A549 treated with DMSO at 1 μM for 4 hours (cell line): ENCODE measurements at places on chromosomes 2 and 18. TPM values are rescaled to one million over a fixed set of nuclear protein-coding genes. Genes with fewer than 3 reads are reported as not detected.

The PFN4 gene
- total RNA-seq: 1.1 to 1.5 TPM (median 1.2 TPM) in 5 replicates

The FRZB gene
- 0.07 to 0.09 TPM in 2 of 5 replicates, not detected in the others for total RNA-seq

The SEMA4C gene
- total RNA-seq: 18.2 to 25.6 TPM (median 21.5 TPM) in 5 replicates

The RIT2 gene
- not detected in 5 replicates for total RNA-seq

The PRKAG3 gene
- total RNA-seq: not detected in 5 replicates

The CIB4 gene
- 0.16 to 0.31 TPM (median 0.26 TPM) in 3 of 5 replicates, not detected in the others for total RNA-seq

The SAG gene
- total RNA-seq: not detected in 5 replicates

The ATOH8 gene
- total RNA-seq: 3.6 to 7.1 TPM (median 4.5 TPM) in 5 replicates

The PNO1 gene
- total RNA-seq: 53.9 to 60.6 TPM (median 59.6 TPM) in 5 replicates

The PLB1 gene
- 1.1 to 2.0 TPM (median 1.6 TPM) in 5 replicates for total RNA-seq

The LRRTM1 gene
- total RNA-seq: not detected in 5 replicates

The FSHR gene
- not detected in 5 replicates for total RNA-seq

The NDC80 gene
- 12.7 to 16.5 TPM (median 15.1 TPM) in 5 replicates for total RNA-seq

The GDF7 gene
- total RNA-seq: 0.02 to 0.05 TPM (median 0.05 TPM) in 5 replicates

The CRYGC gene
- not detected in 5 replicates for total RNA-seq

The ITGB6 gene
- 0.56 to 1.8 TPM (median 1.0 TPM) in 5 replicates for total RNA-seq

The HSPE1 gene
- total RNA-seq: 466 to 796 TPM (median 530 TPM) in 5 replicates

The SH3RF3 gene
- 0.25 to 0.50 TPM (median 0.45 TPM) in 5 replicates for total RNA-seq
